ENCODE measurements at places on chromosomes 7 and 10. TPM values are rescaled to one million over a fixed set of nuclear protein-coding genes. Genes with fewer than 3 reads are reported as not detected.

DNA sequence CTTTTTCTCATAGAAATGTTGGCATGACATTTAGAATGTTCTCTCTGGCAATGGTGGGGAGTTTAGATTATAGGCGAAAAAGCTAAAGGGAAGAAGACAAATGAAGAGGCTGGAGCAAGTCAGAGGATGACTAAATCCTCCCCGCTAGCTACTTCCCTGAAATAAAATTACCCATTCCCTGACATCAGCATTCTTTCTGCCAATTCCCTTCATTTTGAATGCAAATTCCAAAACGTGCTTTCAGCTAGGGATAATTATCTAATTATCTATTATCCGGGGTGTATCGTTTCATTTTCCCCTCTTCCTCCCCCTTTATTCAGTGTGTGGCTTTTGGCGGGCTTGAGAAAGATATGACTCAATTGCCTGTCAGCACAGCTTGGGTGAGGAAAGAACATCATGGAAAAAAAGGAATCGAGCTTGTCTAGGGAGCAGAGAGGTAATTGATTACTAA, 672.3 kb downstream of the TNS3 start:
- no peaks in the 10 kb centered on the region for H3K4me1 ChIP-seq
- no peak for DNase-seq
- no peaks in the 10 kb centered on the region for H3K27me3 ChIP-seq

DNA sequence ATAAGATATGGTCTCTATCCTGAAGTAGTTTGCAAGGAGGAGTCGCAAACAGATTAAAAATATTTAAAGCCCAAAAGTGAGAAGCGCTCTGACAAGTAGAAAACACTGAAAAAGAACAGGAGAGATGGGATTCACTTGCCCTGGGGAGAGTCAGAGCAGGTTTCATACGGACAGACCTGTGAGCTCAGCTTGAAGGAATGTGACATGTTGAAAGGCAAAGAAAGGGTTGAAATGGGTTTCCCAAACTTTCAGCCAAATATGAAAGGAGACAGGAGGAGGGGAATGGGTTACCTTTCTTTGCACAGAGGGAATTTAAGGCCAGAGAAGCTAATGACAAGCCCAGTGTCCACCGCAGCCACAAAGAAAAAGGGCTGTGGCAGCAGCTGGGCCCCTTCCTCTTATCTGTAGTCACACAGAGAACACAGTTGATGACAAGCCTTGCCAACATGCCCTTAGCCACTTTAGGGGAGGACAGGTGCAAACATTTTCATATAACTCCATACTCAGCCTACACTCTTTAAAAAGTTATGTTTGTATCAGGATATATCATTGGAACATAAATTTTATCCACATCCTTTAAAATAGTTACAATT, 14.9 kb downstream of the HOXA1 start:
- peaks cover 3% of the 10 kb centered on the region for H3K4me1 ChIP-seq
- H3K27me3 ChIP-seq, result peaks cover 7% of the 10 kb centered on the region
- no peak overlapping the region for H3K4me3 ChIP-seq
- H3K36me3 ChIP-seq, result no peaks in the 10 kb centered on the region
- H3K27ac ChIP-seq, result no peak overlapping the region

DNA sequence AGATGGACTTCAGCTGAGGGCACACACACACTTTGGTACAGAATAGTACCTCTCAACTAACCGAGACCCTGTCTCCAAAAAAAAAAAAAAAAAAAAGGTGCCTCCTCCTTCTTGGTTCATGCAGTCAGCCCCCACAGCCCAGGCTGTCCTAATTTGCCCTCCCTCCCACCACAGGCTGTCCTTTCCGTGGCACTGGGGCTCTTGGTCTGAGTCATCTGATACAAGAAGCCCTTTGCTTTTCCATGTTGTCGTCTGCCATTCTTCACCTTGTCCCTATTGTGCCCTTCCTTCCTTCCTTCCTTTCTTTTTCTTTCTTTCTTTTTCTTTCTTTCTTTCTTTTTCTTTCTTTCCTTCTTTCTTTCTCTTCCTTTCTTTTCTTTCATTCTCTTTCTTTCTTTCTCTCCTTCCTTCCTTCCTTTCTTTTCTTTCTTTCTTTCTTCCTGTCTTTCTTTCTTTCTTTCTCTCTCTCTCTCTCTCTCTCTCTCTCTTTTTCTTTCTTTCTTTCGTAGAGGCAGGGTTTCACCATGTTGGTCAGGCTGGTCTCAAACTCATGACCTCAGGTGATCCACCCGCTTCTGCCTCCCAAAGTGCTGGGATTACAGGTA, 96.0 kb upstream of the IKZF1 start:
- H3K27me3 ChIP-seq, result no peaks in the 10 kb centered on the region
- H3K4me3 ChIP-seq, result peak overlapping the region; percentile 81
- peaks cover 93% of the 10 kb centered on the region for H3K4me1 ChIP-seq
- peaks cover 2% of the 10 kb centered on the region for H3K36me3 ChIP-seq
- no peak for DNase-seq
- H3K27ac ChIP-seq, result peak overlapping the region; percentile 96

The GRM8 gene
- total RNA-seq, result not detected

GRCh38 chr10:7610026-7610425, 56.7 kb downstream of the ITIH5 start:
- peaks cover 6% of the 10 kb centered on the region for H3K27me3 ChIP-seq
- H3K4me1 ChIP-seq, result no peaks in the 10 kb centered on the region
- no peak overlapping the region for H3K4me3 ChIP-seq
- no peak for DNase-seq

- DNase-seq, result no peak
- H3K27ac ChIP-seq, result no peak overlapping the region
- peaks cover 30% of the 10 kb centered on the region for H3K4me1 ChIP-seq
- peaks cover 45% of the 10 kb centered on the region for H3K36me3 ChIP-seq
- H3K4me3 ChIP-seq, result no peak overlapping the region
- H3K27me3 ChIP-seq, result no peaks in the 10 kb centered on the region
Observed at GRCh38 chr10:69388488-69388887, 28.2 kb downstream of the TACR2 start.

The C10orf95 gene
- total RNA-seq, result 0.28 TPM

- no peak for DNase-seq
- no peak overlapping the region for H3K4me3 ChIP-seq
- no peaks in the 10 kb centered on the region for H3K4me1 ChIP-seq
- H3K27me3 ChIP-seq, result no peaks in the 10 kb centered on the region
- no peaks in the 10 kb centered on the region for H3K36me3 ChIP-seq
Observed at GRCh38 chr7:138359870-138360559, 100.0 kb upstream of the TRIM24 start.

DNA sequence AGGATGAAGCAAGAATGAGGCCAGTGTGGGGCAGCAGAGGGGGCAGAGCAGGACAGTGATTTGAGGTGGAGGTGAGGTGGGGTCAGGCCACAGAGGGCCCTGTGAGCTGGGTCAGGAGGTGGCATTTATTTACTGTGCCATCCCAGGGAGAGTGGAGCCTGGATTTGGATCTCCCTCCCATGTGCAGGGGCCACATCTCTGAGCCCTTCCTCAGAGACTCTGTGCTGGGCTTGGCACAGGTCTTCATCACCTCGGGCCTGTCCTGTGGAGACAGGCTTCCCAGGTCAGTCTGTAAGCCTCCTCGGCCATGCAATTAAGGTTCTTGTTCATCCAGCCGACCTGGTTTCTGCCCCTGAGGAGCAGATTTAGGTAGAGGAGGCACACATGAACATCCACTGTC, 40.9 kb downstream of the ZNF777 start:
- no peaks in the 10 kb centered on the region for H3K36me3 ChIP-seq
- no peak overlapping the region for H3K4me3 ChIP-seq
- H3K4me1 ChIP-seq, result peaks cover 3% of the 10 kb centered on the region
- DNase-seq, result no peak

The PIP gene
- total RNA-seq, result not detected

The PVRIG gene
- 86.1 TPM for total RNA-seq

The FAM13C gene
- total RNA-seq, result not detected

The TFR2 gene
- 11.0 TPM for total RNA-seq

The SPDYE11 gene
- not detected for total RNA-seq

DNA sequence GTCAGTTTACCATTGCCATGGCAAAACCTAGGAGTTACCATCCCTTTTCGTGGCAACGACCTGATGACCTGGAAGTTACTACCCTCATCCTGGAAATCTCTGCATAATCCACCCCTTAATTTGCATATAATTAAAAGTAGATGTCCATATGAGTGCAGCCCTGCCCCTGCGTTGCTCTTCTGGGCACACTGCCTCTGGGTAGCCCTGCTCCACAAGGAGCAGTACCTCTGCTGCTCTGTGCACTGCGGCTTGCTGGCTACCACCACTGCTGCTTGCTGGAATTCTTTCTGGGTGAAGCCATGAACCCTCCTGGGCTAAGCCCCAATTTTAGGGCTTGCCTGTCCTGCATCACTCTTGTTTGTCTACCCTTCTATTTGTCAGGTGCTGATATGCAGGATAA, 12.5 kb downstream of the CYP17A1 start:
- H3K4me3 ChIP-seq, result no peak overlapping the region
- H3K27ac ChIP-seq, result no peak overlapping the region
- no peaks in the 10 kb centered on the region for H3K36me3 ChIP-seq
- no peaks in the 10 kb centered on the region for H3K4me1 ChIP-seq
- DNase-seq, result no peak

GRCh38 chr10:64535131-64535867, 1014.1 kb downstream of the REEP3 start:
- no peaks in the 10 kb centered on the region for H3K36me3 ChIP-seq
- H3K27ac ChIP-seq, result no peak overlapping the region
- no peaks in the 10 kb centered on the region for H3K4me1 ChIP-seq
- DNase-seq, result no peak
- H3K27me3 ChIP-seq, result no peaks in the 10 kb centered on the region

The CYP3A4 gene
- total RNA-seq, result not detected

GRCh38 chr7:18536486-18536885, 40.9 kb downstream of the HDAC9 start:
- no peak for DNase-seq
- no peak overlapping the region for H3K4me3 ChIP-seq
- no peaks in the 10 kb centered on the region for H3K27me3 ChIP-seq
- H3K27ac ChIP-seq, result no peak overlapping the region

DNA sequence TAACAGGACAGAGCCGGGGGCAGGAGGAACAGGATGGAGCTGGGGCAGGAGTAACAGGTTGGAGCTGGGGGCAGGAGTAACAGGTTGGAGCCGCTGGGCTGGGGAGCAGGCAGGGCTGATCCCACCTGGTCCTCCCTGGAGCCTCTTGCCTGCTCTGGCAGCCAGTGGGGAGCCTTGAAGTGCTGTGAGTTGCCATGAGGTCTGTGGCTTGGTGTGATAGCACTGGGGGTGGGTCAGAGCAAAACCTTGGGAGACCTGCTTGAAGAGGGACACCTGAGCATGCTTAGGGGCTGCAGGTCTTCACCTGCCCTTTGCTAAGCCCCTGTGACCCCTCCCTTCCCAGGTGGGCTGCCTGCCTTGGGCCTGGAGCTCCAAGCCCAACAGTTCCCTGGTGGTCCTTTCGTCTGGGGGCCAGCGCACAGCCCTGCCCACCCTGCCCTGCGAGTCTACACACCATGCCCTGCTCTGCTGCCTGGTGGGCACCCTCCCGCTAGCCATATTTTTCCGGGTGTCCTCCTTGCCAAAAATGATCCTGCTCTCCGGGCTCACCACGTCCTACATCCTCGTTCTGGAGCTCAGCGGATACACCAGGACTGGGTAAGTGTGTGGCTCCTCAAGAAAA, 111.6 kb downstream of the ADCY1 start:
- H3K4me3 ChIP-seq, result no peak overlapping the region
- peaks cover 6% of the 10 kb centered on the region for H3K4me1 ChIP-seq
- no peaks in the 10 kb centered on the region for H3K27me3 ChIP-seq
- no peak overlapping the region for H3K27ac ChIP-seq

The SPDYE1 gene
- not detected for total RNA-seq

The RTKN2 gene
- total RNA-seq, result 4.1 TPM

The AOC1 gene
- total RNA-seq, result not detected

DNA sequence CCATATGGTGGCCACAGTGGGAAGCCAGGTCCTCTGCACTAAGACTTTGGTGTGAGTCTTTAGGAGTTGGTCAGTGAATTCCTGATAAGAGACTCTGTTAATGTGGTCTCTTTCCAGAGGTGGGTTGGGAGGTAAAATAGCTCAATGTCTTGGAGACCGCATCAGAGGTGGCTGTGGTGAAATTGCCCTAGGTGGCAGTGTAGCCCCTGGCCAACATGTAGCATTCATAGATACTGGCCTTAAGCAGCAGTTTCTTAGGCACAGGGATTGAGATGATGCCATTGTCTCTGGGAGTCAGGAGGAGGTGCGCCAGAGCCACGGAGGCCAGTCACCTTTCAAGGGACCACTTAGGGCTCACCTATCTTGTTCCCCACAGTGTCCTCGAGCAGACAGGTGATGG, 202.8 kb downstream of the CREB5 start:
- no peaks in the 10 kb centered on the region for H3K36me3 ChIP-seq
- H3K27ac ChIP-seq, result no peak overlapping the region
- H3K27me3 ChIP-seq, result peaks cover 6% of the 10 kb centered on the region
- no peak overlapping the region for H3K4me3 ChIP-seq

- peaks cover 55% of the 10 kb centered on the region for H3K4me1 ChIP-seq
- H3K4me3 ChIP-seq, result no peak overlapping the region
- H3K36me3 ChIP-seq, result peaks cover 16% of the 10 kb centered on the region
- H3K27me3 ChIP-seq, result no peaks in the 10 kb centered on the region
- no peak for DNase-seq
Observed at GRCh38 chr7:5678295-5679047, 103.0 kb downstream of the RNF216 start.

Measured in activated naive CD8-positive, alpha-beta T cell treated with anti-CD3 and anti-CD28 coated beads, Interleukin-2, amount 10 ng/mL, durations not matched to agents 7 days and 5 days (primary cell).